ENCODE measurements at places on chromosomes 1 and 21. TPM values are rescaled to one million over a fixed set of nuclear protein-coding genes. Genes with fewer than 3 reads are reported as not detected.
A peak's percentile ranks its signal among the peaks of the same experiment; 100 is the strongest.

The AADACL3 gene
- not detected for total RNA-seq

The CA14 gene
- 0.90 TPM for total RNA-seq

The GBP4 gene
- total RNA-seq = 25.1 TPM

The S100A14 gene
- not detected for total RNA-seq

The C1QA gene
- total RNA-seq = 114 TPM

The RSPH1 gene
- not detected for total RNA-seq

The PLEKHA6 gene
- 5.9 TPM for total RNA-seq

GRCh38 chr1:8363186-8363766, 45.4 kb downstream of the SLC45A1 start:
- H3K4me1 ChIP-seq = no peaks in the 10 kb centered on the region
- H3K36me3 ChIP-seq = no peaks in the 10 kb centered on the region
- peak overlapping the region; percentile 85 for H3K27ac ChIP-seq
- H3K4me3 ChIP-seq = no peak overlapping the region
- peak; percentile 17 for DNase-seq

GRCh38 chr1:7109901-7110300, 324.6 kb downstream of the CAMTA1 start:
- H3K27me3 ChIP-seq = no peaks in the 10 kb centered on the region
- no peaks in the 10 kb centered on the region for H3K4me1 ChIP-seq
- H3K27ac ChIP-seq = no peak overlapping the region
- H3K36me3 ChIP-seq = no peaks in the 10 kb centered on the region
- no peak for DNase-seq

- no peaks in the 10 kb centered on the region for H3K4me1 ChIP-seq
- no peak overlapping the region for H3K4me3 ChIP-seq
- no peak overlapping the region for H3K27ac ChIP-seq
- DNase-seq = no peak
- no peaks in the 10 kb centered on the region for H3K36me3 ChIP-seq
- H3K27me3 ChIP-seq = no peaks in the 10 kb centered on the region
These were observed 103.2 kb upstream of the KIF26B start for GRCh38 chr1:245051349-245052221.

DNA sequence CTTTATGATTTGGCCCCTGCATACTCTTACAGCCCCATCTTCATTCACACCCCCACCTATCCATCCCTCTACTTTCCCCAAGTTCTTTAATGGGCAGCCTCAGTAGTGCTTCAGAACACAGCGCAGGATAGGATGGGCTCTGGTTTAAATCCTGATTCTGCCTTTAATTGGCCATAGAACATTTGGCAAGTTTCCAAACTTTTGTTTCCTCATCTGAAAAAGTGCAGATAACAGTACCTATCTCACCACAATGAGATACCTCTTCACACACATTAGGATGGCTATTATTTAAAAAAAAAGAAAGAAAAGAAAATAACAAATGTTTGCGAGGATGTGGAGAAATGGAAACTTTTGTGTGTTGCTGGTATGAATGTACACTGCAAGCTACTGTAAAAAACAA, 142.5 kb upstream of the VANGL1 start:
- no peak overlapping the region for H3K27ac ChIP-seq
- no peaks in the 10 kb centered on the region for H3K4me1 ChIP-seq
- no peaks in the 10 kb centered on the region for H3K36me3 ChIP-seq
- no peak for DNase-seq
- H3K27me3 ChIP-seq = no peaks in the 10 kb centered on the region

- no peak overlapping the region for H3K4me3 ChIP-seq
- no peaks in the 10 kb centered on the region for H3K36me3 ChIP-seq
- H3K27me3 ChIP-seq = peaks cover 27% of the 10 kb centered on the region
- H3K27ac ChIP-seq = no peak overlapping the region
- H3K4me1 ChIP-seq = no peaks in the 10 kb centered on the region
These were observed 985 bp downstream of the SYT6 start for GRCh38 chr1:114152508-114153260.

DNA sequence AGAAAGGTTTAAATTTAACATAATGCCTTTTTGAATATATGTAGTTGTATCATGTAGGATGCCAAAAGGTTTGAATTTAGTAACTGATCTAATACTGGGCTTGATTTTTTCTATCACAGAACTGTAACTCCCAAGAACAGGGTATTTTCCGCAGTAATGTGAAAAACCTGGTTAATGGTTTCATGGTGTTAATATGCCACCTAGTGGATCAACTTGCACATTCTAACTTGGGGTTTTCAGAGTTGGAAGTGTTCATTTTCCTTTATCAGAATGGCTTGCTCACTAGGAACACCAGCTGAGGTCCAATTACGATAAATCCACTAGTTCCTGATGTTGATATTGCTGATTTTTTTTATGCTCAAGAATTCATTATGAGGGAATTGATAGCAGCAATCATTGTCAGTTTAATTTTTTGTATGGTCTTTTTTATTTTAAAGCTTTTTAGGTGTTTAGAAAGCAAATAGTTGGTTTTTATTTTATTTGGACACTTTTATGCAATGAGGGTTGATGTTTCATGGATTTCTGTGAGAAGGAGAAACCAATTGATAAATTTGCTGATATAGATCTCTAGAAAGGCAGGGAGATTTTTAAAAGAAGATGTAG, 157.2 kb downstream of the PLA2G4A start:
- no peak for DNase-seq
- no peaks in the 10 kb centered on the region for H3K4me1 ChIP-seq
- no peaks in the 10 kb centered on the region for H3K27me3 ChIP-seq
- no peaks in the 10 kb centered on the region for H3K36me3 ChIP-seq

GRCh38 chr1:206686478-206687249, 2.0 kb downstream of the MAPKAPK2 start:
- H3K27me3 ChIP-seq = no peaks in the 10 kb centered on the region
- no peak for DNase-seq
- peaks cover 3% of the 10 kb centered on the region for H3K4me1 ChIP-seq
- H3K27ac ChIP-seq = peak overlapping the region; percentile 99
- H3K4me3 ChIP-seq = peak overlapping the region; percentile 46
- no peaks in the 10 kb centered on the region for H3K36me3 ChIP-seq

DNA sequence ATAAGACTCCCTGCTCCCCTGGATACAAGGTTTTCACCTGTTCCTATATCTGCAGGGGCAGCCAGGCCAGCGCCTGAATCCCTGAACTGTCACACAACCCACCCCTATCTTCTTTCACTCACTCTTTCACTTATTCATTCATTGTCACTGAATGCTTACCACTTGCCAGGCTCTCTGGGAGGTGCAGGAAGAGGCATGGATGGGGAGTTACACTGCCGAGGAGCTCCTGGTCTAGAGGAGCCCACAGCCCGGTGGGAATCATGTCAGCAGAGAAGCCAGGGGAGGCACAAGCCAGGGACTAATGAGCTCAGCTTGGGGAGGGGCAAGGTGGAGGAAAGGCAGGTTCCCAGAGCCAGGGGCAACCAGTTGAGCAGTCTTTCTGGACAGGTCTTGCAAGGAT, 155.8 kb downstream of the TRABD2B start:
- no peak for DNase-seq
- H3K4me3 ChIP-seq = no peak overlapping the region
- no peak overlapping the region for H3K27ac ChIP-seq
- no peaks in the 10 kb centered on the region for H3K36me3 ChIP-seq

- no peak overlapping the region for H3K4me3 ChIP-seq
- H3K27me3 ChIP-seq = peaks cover 18% of the 10 kb centered on the region
- peaks cover 4% of the 10 kb centered on the region for H3K4me1 ChIP-seq
- no peak overlapping the region for H3K27ac ChIP-seq
- DNase-seq = no peak
These were observed 27.7 kb downstream of the CR1L start for GRCh38 chr1:207672522-207673130.

GRCh38 chr1:21940492-21940891, 3.4 kb upstream of the HSPG2 start:
- no peaks in the 10 kb centered on the region for H3K4me1 ChIP-seq
- H3K36me3 ChIP-seq = no peaks in the 10 kb centered on the region
- no peak for DNase-seq
- H3K27me3 ChIP-seq = no peaks in the 10 kb centered on the region
- H3K4me3 ChIP-seq = no peak overlapping the region

DNA sequence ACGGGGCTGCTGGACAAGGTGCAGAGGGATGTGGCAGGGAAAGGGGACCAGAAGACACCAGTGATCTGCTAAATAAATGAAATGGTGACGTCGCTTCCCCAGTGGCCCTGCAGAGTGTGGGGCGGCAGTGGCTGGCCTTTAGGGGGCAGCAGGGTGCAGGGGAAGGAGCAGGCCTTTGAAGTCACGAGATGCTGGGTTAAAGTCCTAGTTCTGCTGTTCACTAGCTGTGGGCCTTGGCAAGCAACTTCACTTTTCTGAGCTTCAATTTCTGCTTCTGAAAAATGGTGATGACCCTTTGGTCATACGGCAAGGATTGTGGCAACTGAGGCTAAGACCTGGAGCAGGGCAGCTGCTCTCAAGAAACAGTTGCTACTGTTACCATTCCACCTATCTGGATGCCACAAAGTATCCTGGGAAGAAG, 9.2 kb upstream of the GALE start:
- H3K4me3 ChIP-seq = no peak overlapping the region
- no peaks in the 10 kb centered on the region for H3K4me1 ChIP-seq
- no peak overlapping the region for H3K27ac ChIP-seq
- no peaks in the 10 kb centered on the region for H3K27me3 ChIP-seq
- peak; percentile 47 for DNase-seq

GRCh38 chr1:108828074-108828961, 28.6 kb downstream of the AKNAD1 start:
- H3K36me3 ChIP-seq = no peaks in the 10 kb centered on the region
- no peaks in the 10 kb centered on the region for H3K27me3 ChIP-seq
- H3K4me1 ChIP-seq = peaks cover 13% of the 10 kb centered on the region
- DNase-seq = peak; percentile 82
- H3K27ac ChIP-seq = peak overlapping the region; percentile 85

- H3K27ac ChIP-seq = no peak overlapping the region
- no peaks in the 10 kb centered on the region for H3K36me3 ChIP-seq
- no peaks in the 10 kb centered on the region for H3K4me1 ChIP-seq
These were observed 160.0 kb downstream of the SEC16B start for GRCh38 chr1:177809819-177810218.

- peaks cover 2% of the 10 kb centered on the region for H3K4me1 ChIP-seq
- no peak overlapping the region for H3K4me3 ChIP-seq
- H3K27ac ChIP-seq = no peak overlapping the region
- DNase-seq = no peak
- H3K36me3 ChIP-seq = no peaks in the 10 kb centered on the region
These were observed 4.2 kb downstream of the IGSF8 start for GRCh38 chr1:160094291-160094625.

GRCh38 chr1:11693917-11694316, 2.4 kb downstream of the DRAXIN start:
- no peak overlapping the region for H3K4me3 ChIP-seq
- peaks cover 11% of the 10 kb centered on the region for H3K27me3 ChIP-seq
- no peak overlapping the region for H3K27ac ChIP-seq
- H3K4me1 ChIP-seq = peaks cover 17% of the 10 kb centered on the region
- H3K36me3 ChIP-seq = no peaks in the 10 kb centered on the region

- no peaks in the 10 kb centered on the region for H3K27me3 ChIP-seq
- H3K36me3 ChIP-seq = no peaks in the 10 kb centered on the region
- no peak overlapping the region for H3K27ac ChIP-seq
- DNase-seq = no peak
These were observed 12.1 kb downstream of the FOXO6 start for GRCh38 chr1:41373373-41373772.

DNA sequence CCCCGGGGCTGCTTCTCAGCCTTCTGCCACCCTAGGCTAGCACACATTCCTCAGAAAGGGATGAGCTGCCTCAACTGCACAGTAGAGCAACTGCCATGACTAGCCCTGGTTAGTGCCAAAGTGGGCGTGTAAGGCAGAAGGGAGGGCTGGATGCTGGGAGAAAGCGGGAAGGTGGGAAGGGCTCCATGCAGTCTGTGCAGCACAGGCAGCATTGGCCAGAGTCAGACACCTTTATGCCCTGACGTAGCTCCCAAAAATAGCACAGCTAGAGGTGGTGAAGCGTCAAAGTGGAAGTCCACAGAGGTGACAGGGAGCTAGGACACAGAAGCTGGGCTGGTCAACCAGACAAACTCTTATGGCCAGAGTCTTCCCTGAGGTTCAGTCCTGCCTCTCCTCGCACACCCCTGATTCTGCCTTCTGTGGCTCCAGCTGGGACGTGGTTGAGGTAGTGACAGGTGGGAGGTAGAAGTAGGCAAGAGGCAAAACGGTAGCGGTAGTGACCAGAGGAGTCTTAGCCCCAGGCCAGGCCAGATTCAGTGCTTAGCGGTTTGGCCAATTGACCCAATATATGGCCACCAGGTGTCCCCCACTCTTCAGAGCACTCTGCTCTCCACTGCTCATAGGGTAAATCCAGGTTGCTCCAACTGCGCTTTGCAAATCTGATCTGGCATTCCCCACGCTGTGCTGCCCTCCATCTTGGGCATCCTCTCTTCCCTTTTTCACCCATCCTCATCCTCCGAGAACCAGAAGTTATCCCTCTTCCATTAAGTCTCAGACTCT, 45.6 kb downstream of the DDX20 start:
- H3K4me3 ChIP-seq = no peak overlapping the region
- no peaks in the 10 kb centered on the region for H3K4me1 ChIP-seq
- no peak for DNase-seq
- no peaks in the 10 kb centered on the region for H3K36me3 ChIP-seq
- H3K27ac ChIP-seq = no peak overlapping the region
- no peaks in the 10 kb centered on the region for H3K27me3 ChIP-seq

- no peaks in the 10 kb centered on the region for H3K36me3 ChIP-seq
- H3K27me3 ChIP-seq = no peaks in the 10 kb centered on the region
- peak overlapping the region; percentile 42 for H3K27ac ChIP-seq
- DNase-seq = peak; percentile 50
These were observed 23.1 kb upstream of the UMODL1 start for GRCh38 chr21:42047821-42048613.

DNA sequence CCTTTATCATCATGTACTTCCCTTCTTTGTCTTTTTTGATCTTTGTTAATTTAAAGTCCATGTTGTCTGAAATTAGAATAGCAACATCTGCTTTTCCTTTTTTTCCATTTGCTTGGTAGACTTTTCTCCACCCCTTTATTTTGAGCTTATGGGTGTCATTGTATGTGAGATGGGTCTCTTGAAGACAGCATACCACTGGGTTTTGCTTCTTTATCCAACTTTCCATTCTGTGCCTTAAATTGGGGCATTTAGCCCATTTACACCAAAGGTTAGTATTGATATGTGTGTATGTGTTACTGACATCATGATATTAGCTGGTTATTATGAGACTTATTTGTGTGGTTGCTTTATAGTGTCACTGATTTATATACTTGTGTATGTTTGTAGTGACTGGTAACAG, 50.2 kb downstream of the IFI44 start:
- no peak for DNase-seq
- H3K36me3 ChIP-seq = no peaks in the 10 kb centered on the region
- no peak overlapping the region for H3K4me3 ChIP-seq
- no peaks in the 10 kb centered on the region for H3K4me1 ChIP-seq
